NCI-H1436 treated with DMSO at 0.1 percent for 48 hours (cell line): ENCODE measurements at places on chromosomes 4 and X.

- no peak for DNase-seq
Observed at GRCh38 chr4:81164623-81165416, 50.2 kb downstream of the PRKG2 start.

DNA sequence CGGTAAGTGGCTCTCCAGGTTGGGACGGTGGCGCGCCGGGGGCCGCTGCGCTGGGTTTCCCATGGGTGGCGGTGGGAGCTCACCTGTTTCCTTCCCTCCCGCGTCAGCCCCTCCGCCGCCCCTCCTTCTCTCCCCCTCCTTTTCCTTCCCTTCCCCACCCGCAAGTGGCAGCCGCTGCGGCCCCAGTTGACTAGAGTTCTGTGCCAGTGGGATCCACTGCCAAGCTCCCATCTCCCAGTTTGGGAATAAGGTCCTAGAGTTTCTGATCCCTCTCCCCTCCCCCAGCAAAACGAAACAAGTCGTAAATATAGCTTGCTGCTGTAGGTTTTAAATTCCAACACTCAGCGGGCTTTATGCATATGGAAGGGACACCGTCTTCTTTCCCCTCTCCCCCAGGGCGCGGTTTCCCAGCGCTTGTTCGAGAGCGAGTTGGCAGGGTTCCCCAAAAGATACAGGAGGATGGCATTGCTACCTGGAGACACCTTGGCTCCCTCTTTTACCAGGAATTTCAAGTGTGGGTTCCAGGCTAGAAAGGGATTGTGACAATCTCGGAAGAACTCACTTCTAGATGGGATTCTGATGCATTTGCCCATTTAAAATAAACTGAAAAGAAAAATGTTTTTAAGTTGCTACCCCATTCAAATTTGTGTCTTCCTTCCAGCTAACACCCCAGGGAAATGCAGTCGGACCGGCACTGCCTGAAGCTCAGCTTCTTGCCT, 1.2 kb downstream of the TLL1 start:
- DNase-seq = no peak

DNA sequence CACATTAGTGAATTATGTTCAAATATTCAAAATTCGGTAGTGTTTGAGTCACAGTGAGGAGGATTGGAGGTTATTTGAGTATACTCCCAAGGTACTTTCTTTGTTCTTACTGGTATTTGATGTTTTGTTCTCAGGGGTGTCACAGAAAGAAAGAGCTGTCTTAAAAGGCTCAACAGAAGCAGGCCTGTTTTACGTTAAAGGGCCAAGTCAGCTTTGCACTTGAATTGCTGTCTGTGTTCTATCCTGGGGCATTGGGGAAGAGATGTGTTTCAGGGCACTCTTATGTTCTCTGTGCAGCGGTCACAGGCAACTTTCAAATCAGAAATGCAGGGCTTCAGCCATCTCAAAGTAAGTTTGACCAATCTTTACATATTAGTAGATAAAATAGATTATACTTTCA, 1113.1 kb upstream of the LCORL start:
- no peak for DNase-seq

DNA sequence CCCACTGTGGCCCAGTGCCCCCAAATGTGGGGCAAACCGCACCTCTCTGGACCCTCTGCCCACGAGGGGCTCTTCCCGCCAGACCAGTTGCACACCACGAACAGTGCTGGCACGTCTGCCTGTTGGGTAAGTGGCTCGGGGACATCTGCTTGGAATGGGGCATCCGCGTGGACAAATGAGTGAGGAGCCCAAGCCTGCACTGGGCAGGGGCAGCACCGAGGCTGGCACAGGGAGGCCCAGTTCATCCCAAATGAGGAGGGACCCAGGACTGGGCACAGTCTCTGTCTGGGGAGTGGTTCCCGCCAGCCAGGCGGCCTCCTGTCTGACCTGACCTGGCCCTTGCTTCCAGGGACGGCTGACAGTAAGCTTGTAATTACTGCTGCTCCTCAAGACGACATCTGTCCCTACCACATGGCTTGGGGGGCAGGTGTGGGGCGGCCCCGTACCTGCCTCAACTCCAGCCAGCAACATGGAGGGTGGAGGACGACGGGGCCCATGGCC, 3.2 kb downstream of the SPON2 start:
- no peak for DNase-seq

GRCh38 chr4:13545394-13545808, 1.1 kb upstream of the NKX3-2 start:
- DNase-seq = no peak

GRCh38 chrX:23195761-23196160, 138.9 kb upstream of the PTCHD1 start:
- no peak for DNase-seq

- no peak for DNase-seq
Observed at GRCh38 chr4:38610521-38610920, 53.5 kb upstream of the KLF3 start.

DNA sequence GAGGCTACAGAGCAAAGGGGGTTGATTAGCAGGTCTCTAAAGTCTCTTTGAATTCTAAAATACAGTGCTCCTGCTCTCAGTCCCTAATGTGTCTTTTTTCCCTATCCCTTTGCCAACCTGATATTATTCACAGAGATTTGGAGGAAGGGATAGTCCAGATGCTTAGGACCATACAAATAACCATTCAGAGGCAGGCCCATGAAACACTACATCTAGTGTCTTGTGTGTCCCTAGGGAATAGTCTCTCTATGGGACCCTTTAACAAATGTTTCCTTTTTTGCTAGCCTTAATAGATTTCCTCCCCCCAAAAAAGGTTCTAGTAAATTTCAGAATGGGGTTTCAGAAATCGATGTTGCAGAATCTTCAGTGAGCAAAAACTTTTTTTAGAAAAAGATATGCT, 1.7 kb downstream of the NR0B1 start:
- no peak for DNase-seq

- no peak for DNase-seq
Observed at GRCh38 chr4:162644346-162644745, 480.5 kb upstream of the FSTL5 start.

DNA sequence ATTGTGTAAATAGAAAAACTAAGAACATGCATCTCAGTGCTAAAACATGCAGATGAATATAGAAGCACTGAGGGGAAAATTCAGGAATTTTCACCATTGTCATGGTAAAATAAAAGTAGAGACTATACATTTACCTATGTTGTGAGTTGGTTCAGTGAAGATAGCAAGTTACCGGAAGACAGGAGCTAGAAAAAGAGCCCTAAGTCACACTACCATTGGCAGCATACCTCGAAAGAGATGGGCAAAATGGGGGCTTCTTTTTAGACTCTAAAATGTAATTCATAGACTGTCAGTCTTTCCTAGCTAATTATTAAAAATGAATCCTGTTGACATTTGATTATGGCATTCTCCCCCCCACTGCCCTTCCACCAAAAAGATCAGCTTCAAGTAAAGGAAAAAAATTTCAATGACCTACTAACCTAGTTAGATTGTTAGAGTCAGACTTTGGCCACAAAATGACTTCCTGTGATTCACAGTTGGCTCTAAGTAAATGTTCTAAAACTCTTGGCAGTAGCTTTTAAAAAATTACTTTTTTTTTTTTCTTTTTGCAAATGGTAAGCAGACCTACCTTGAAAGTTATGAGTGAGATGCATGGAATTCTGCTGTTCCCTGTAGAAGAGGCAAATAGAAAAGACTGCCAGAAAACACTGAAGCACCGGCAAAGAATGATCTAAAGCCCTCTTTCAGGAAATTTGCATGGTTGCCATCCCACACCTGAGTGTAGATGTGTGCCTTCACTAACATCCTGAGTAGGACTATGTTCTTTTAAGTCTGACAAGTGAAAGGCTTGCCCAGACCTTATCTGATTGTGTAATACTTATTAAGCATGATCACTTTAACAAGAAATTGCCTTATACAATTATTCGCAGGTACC, 26.4 kb upstream of the ARSJ start:
- no peak for DNase-seq

DNA sequence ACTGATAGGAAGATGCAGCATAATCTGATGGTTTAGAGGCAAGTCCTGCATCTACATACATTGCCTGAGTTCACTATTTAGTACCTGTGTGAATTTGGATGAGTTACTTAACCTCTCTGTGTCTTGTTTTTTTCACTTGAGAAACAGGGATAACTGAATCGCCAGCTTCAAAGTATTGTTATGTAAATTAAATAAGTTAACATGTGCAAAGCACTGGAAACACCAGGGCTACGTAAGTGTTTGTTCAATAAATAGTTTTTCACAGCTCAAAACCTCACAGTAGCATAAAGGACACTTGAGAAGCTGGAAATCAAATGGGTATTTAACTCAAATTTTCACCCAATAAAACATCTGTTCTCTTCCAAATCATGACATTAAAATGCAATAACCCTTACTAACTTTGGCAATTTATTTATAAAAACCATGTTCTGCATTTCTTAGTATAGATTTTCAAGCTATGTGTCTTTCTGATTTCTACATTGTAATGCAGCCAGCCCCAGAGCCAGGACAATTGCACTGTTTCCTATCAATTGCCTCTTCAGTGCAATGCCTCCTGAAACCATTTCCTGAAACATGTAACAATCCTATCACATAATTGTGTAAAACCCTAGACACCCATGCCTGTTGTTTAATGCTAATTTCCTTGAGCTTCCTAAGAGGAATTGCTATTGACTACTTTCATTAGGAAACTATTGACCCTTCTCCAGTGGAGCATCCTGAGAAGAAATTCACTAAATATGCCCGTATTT, 177.1 kb downstream of the UNC5C start:
- DNase-seq = no peak

- no peak for DNase-seq
Observed at GRCh38 chrX:125436855-125437254, 117.2 kb downstream of the TEX13C start.

DNA sequence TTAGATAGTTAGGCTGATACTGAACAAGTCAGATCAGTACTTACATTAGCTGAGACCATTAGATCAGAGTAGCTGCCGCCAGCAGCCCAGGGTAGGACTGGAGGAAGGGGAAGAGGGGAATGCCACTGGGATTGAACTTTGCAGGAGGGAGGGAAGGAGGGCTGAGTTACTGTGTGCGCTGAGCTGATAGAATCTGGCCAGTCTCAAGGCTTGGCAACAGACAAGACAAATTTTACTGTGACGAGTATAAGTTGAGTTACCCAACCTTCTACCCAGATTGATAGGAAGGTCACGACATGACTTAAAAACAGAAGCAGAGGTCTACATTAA, 372.1 kb downstream of the OPHN1 start:
- DNase-seq = no peak

GRCh38 chr4:169385376-169385775, 114.6 kb upstream of the SH3RF1 start:
- no peak for DNase-seq

DNA sequence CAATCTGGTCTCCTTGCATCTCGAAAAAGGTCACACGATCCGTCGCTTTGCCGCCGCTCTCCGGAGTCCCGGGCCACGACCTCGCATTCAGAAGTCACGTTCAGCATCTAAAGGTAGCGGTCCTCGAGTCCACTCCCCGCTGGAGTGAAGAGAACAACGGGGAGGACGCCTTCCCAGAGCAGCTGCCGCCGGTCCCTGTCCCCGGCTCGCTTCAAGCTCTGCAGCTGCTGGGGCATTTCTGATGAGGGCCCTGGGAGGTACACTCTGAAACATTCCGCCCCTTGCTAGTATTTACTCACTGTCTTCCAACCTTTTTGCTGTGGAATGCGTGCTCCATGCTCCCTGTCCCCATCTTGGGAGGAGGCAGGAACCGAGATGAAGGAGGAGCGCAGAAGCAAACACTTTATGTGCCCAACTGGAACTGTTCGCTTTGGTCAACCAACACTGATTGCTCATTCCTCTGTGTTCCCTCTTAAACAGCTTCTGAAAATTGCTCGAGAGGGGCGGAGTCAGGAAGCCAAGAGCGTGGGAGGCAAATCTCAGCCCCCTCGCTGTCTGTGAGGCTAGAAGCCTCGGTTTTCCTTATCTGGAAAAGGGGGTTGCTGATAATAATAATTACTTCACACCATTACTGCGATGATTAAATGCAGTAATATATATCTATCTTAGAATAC, 6.4 kb upstream of the VAMP7 start:
- DNase-seq = no peak

- no peak for DNase-seq
Observed at GRCh38 chr4:60450054-60450453, 750.1 kb upstream of the ADGRL3 start.

GRCh38 chr4:149701435-149702156, 114.0 kb downstream of the IQCM start:
- no peak for DNase-seq

DNA sequence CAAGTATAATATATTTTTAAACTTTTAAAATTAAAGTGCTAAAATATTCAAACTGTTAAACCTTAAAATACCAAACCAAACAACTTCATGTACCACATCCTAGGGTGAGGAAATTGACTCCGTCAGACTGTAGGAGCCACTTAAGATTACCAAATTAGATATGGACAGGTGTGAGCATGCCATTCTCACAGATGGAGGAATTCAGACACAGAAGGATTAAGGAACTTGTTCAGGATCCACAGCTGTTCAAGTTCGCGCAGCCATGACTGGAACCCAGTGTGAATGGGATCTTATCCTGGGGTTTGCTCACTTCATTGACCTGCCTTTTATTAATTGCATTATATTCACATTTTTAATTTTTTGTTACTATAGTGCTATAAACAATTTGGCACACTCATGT, 224.9 kb upstream of the PCDH7 start:
- DNase-seq = no peak

DNA sequence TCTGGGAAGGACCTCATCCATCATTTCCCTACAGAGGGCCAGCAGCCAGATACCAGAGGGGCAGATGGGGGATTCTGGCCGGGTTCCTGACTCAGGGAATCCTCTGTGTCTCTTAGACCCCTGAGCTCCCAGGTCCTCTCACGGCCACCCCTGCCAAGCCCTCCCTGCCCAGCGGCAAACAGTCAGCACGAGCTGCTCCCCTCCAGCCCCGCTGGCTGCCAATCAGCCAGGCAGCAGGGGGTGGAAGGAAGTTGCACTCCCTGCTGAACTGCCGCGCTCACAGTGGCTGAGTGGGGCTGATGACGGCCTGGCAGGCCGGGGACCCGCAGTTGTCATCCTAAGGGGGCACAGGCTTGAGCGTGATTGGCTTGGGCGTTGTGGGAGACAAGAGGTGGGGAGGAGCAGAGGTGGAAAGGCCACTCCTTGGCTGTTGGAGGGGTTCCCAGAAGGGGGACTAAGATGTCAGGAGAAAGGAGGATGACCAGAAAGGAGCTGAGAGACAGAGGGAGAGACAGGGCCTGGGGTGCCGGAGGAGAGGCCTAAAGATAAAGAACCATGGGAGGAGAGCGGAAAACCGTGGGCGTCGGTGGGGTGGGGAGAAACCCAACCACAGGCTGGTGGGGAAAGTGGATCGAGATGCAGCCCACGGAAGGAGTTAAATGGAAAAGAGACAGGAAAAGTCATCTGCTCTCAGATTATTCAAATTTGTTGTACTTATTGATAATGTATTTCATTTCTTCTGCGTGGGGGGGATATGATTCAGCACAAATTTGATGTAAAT, 4.4 kb upstream of the CCDC149 start:
- DNase-seq = no peak

DNA sequence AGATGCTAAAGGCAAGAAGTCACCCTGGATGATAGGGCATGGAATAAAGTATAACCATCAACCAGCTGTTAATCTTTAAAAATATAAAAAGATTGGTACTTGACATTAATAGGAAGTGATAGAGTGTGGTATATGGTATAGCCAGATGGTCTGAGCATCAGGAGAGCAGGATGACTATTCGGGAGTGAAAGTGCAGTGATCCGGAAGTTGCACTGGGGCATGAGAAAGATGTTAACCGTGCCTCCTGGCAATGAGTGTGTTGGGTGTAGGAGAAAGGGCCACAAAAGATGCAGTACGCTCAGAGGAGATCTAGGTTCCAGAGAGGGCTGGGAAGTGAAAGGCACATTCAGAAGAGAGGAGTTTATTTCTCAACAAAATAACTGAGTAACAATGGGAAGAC, 65.0 kb downstream of the TSPAN7 start:
- no peak for DNase-seq

GRCh38 chr4:6517171-6517570, 44.8 kb upstream of the PPP2R2C start:
- DNase-seq = no peak
